ENCODE measurements at places on chromosomes 5 and 9. TPM values are rescaled to one million over a fixed set of nuclear protein-coding genes. Genes with fewer than 3 reads are reported as not detected.

DNA sequence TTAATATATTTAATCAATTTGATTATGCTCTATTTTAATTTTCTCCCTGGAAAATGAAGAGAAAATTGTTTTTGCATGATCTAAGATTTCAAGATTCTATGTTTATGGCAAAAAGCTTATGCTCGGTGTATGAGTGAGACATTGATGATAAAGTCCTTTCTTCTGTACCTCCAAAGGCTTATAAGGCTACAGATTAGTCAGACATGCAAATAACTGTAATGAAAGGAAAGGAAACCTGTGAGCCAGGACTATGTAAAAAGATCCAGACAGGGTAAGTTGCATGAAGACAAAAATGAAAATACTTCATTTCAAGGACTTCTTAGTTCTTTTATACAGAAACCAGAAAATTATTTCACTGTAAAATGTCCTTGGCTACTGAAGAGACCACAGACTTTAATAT lies 52.2 kb upstream of the EDIL3 start:
- DNase-seq = no peak

- peak; percentile 18 for DNase-seq
Observed at GRCh38 chr5:115815693-115816225, 700 bp downstream of the CDO1 start.

GRCh38 chr5:24854850-24855249 lies 210.1 kb upstream of the CDH10 start:
- no peak for DNase-seq

GRCh38 chr9:94576131-94576530 lies 17.5 kb downstream of the FBP2 start:
- DNase-seq = no peak

GRCh38 chr9:2623288-2624050 lies 1.9 kb downstream of the VLDLR start:
- DNase-seq = peak; percentile 74

The HNRNPAB gene
- 157 TPM for polyA plus RNA-seq

GRCh38 chr9:129889941-129890717 lies 54.9 kb downstream of the USP20 start:
- DNase-seq = no peak

- no peak for DNase-seq
Observed at GRCh38 chr9:95139126-95139525, 178.4 kb downstream of the FANCC start.

Data from right lung (tissue), 10 donors.